Stimulated activated CD4-positive, alpha-beta T cell treated with anti-CD3 and anti-CD28 coated beads, TNF-alpha, amount 100 ng/mL, for 1 hour (primary cell): ENCODE measurements at places on chromosomes 12 and 14.

- no peak for DNase-seq
These were observed 167.1 kb downstream of the CAND1 start for GRCh38 chr12:67436230-67436629.

DNA sequence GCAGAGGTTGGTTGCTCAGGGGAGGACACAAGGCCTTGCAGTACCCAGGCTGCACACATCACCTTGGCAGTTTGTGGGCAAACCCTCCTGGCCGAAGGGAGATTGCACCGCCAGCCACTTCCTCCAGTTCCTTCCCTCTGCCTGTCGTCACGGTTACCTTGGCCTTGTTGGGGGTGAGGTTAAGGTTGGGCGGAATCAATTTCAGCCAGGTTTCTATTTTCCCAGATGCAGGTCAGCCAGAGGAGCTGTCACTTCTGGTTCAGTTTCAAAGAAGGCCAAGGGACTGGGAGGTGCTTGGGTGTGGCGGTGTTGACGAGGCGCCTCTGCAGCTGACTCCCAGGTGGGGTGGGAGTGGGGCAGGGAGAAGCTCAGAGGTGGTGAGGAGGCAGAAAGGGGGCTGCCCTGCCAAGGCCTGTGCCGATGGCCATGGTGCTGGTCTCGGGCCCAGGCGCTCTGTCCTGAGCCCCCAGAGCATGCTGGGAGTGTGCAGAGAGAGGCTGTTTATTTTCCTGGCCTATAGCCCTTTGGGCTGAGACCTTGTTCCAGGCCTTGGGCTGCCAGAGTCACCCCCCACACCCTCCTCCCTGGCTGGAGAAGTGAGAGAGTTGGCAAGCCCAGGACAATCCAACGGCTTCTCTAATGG is 31.4 kb downstream of the JDP2 start:
- DNase-seq: no peak

- DNase-seq: no peak
These were observed 514 bp upstream of the LARP4 start for GRCh38 chr12:50400104-50400637.

DNA sequence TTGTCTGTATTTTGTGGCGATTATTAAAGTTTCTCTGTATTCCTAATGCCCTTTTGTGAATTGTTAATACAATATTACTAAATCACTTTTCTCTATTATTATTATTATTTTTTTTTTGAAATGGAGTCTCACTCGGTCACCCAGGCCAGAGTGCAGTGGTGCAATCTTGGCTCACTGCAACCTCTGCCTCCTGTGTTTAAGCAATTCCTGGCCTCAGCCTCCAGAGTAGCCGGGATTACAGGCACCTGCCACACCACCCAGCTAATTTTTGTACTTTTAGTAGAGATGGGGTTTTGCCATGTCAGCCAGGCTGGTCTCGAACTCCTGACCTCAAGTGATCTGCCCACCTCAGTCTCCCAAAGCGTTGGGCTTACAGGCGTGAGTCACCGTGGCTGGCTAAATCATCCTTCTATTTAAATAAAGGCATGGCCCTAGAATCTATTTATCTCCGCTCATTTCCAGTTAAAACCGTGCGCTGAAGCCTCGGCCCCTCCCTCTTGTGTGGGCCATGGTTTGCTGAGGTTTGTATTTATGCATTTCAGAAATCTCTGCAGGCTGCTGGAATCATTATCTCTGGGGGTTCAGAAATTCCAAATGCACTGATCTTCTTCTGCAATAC is 1136.4 kb upstream of the TMEM132C start:
- DNase-seq: no peak

DNA sequence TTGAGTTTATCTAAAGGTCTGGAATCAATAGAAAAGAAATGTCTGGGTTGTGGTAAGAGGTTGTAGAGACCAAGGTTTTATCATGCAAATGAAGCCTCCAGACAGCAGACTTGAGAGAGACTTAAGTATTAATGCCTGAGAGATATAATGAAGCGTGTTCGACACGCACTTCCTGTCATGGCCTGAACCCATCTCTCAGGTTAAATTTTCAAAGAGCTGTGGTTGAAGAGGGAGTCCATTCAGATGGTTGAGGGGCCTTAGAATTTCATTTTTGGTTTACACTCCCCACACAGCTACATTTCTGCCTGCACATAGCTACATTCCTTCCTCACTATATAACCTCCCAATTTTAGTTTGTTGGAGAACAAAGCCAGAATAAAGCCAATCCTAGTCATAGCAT is 10.1 kb upstream of the CLEC12A start:
- no peak for DNase-seq

- no peak for DNase-seq
These were observed 233.8 kb upstream of the SEL1L start for GRCh38 chr14:81767266-81767995.

GRCh38 chr14:64178814-64179213 is 115.4 kb downstream of the ESR2 start:
- DNase-seq: no peak

GRCh38 chr12:76106631-76107030 is 22.1 kb upstream of the NAP1L1 start:
- no peak for DNase-seq

GRCh38 chr12:93970900-93971688 is 177.3 kb upstream of the PLXNC1 start:
- no peak for DNase-seq

DNA sequence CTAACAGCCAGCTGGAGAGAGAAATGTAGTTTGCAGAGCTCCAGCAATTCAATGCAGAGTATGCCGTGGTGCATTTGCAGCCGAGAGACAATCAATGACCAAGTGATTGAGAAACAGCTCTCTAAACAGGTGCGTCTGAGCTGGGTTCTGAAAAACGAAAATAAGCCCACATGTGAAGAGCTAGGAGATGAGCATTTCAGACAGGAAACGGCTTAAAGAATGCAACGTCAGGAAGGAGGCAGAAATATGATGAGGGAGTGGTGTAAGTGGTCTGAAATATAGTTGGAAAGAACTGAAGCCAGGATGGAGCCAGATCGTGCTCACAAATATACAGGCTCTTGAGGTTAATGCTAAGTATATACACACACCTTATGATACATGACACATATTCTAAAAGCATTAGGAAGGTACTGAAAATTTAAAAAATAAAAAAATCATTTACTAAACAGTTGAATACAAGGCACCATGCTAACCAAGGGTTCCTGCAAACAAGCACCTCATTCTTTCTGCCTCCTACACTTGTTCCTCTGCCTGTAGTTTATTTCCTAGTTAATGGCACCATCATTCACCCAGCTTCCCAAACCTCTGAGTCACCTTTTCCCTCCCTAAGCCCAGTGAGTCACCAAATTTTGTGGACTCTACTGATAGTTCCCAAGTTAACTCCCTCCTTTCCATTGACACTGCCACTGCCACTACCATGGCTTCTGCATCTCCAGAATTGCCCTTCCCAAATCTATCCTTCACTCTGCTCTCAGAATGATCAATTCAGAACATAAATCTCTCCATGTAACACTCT is 2.3 kb upstream of the GARIN2 start:
- no peak for DNase-seq

DNA sequence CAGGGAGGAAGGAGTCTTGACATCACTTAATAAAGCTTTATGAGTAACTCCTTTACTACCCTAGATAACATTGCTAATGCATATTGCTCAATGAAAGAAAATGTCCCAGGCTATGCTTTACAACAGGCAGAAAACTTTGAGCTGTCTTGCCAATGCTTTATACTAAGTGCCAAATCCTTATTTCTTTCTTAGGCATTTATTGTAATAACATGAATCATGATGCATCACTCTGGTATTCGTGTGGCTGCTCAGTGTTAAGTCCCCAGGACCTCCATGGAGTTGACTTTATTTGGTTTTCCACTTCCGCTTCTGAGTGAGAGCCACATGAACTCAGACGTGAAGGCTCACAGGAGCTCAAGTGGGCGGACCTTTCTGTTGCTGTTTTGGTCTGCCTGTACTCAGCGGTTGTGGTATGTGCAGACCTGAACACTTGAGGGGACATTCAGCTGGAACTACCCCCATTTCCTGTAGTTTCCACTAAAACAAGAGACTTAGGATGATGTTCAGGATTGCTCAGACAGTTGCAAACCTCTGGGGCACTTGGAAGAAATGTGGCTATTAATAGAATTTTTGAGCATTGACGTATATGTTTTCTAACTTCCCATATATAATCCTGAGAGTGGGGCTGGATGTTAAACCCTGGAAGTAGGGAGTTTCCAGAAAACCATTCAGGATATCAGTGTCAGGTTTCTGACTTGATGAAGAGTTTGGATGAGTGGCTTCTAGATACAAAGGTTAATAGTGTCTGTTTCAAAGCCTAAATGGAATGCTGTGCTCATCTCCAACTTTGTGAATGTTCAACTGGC is 258.6 kb downstream of the MSRB3 start:
- DNase-seq: no peak

- DNase-seq: no peak
These were observed 1.9 kb downstream of the GAPDH start for GRCh38 chr12:6535960-6536847.

GRCh38 chr14:87059060-87059839 is 933.7 kb downstream of the GALC start:
- no peak for DNase-seq

DNA sequence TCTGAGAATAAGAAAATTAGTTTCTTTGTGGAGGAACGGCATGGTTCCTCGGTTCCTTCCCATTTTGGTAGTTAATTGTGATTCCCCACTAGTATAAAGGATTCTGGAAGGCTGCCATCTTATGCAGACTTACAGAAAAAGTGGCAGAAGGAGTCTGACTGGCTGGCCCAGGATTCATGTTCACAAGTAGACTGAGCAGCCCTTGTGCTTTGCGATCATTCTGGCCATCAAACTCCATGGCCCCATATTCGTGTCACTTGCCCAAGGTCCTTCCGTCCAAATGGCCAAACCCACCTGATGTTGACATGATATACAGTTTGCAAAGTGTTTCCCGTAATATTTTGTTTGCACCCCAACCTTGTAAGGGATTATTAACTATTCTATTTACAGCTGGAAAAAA is 297.2 kb upstream of the AMIGO2 start:
- DNase-seq: no peak

DNA sequence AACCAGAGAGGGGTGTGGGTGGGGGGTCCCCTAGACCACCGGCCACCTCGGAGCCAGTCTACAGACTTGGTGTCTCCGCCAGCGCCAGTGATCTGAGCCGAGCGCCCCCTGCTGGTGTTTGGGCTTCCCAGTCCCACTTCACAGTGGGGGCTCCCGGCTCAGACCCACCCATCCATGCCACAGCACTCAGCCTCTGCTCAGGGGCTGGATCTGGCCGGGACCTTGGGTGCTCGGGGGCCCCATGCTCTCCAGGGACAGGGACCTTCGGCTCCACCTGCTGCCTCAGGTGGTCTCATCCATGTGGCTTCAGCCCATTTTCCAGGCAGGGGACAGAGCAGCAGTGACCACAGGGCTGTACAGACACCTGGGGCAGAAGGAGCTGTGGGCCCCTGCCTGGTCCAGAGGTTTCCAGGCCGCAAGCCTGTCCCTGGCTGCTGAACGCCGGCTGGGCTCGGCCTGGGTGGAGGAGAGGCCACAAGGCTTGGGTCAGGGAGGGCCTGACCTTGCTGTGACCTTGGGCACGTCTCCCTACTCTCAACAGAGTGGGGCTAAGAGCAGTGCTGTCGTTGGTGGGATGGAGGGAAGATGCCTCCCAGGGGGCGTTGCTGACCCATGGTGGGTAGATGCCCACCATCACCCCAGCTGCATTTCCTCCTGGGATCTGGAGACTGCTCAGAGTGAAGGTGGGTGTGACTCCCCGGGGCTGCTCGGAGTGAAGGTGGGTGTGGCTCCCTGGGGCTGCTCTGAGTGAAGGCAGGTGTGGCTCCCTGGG is 86.3 kb downstream of the KIF26A start:
- DNase-seq: no peak

DNA sequence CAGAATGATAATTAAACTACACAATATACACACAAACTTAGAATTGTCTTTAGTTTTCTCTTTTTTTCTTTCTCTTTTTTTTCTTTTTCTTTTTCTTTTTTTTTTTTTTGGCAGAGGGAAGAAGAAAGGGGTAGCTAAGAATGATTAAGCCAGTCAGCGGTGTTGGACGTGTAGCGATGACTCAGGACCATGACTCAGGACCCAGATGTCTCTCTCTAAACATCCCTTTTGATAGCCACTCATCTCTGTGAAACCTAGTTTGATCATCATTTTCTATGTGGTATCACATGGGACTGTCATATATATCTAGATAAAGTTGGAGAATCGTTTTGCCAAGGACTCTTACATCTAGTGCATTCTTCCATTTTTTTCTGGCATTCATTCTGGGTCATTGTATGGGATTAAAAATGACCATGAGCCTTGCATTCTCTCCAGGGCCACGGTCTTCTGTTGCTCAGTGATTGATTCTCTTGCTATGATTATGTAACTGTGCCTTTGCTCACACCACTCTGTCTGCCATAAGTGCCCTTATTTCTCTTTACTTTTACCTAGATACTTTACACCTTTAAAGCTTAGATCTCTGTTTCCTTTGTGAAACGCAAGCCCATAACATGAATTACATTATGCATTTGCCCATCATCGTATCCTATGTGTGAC is 26.6 kb upstream of the NRXN3 start:
- DNase-seq: no peak

DNA sequence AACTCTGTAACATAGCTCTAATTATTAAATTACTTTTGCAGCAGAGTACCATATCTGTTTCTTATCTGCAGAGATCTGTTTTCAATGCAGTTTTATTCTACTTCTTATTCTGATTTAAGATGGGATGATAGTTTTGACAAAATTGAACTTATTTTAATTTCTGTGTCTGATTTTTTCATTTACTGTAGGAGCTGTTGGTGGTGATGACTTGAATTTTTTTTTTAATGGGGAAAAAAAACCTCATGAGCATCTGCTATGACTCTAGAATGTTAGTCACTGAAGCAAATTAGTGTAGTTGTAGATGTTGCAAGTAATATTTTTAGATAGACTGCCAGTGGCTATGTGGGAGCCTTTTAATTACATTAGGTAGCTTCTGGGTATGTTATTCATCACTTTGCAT is 23.4 kb downstream of the DNM1L start:
- DNase-seq: no peak

DNA sequence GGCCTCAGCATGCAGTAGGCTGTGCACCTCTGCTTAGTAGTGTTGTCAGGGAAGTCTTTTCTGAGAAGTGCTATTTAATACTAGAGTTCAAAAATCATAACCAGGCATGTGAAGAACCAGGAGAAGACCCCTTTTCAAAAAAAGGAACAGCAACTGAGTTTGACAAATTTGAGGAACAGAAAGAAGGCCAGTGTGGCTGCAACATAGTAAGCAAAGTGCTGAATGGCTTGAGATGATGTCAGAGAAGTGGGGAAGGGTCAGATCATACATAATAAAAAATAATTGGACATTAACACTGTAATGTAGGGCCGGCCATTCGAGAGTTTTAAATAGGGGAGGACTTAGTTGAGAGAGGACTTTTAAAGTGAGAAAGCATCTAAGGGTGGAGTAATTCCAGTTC is 11.1 kb upstream of the CNTN1 start:
- no peak for DNase-seq

GRCh38 chr14:68911594-68912227 is 67.4 kb downstream of the ACTN1 start:
- peak; percentile 56 for DNase-seq
